A549 treated with dexamethasone at 1 μM for 4 hours (cell line): ENCODE measurements at places on chromosomes 7 and 10. TPM values are rescaled to one million over a fixed set of nuclear protein-coding genes. Genes with fewer than 3 reads are reported as not detected.

NT5C2 gene
- total RNA-seq: 67.0 to 80.0 TPM (median 71.9 TPM) in 5 replicates

LRRD1 gene
- total RNA-seq: not detected in 5 replicates

PIK3AP1 gene
- 0.50 to 0.84 TPM (median 0.57 TPM) in 5 replicates for total RNA-seq

RAMP3 gene
- total RNA-seq: not detected in 5 replicates

CALHM3 gene
- 0.22 to 0.42 TPM (median 0.31 TPM) in 5 replicates for total RNA-seq

SEMA3D gene
- 0.04 to 0.10 TPM (median 0.07 TPM) in 5 replicates for total RNA-seq

ZMIZ1 gene
- 28.4 to 44.8 TPM (median 42.8 TPM) in 5 replicates for total RNA-seq

OPN1SW gene
- not detected in 5 replicates for total RNA-seq

LRRC4 gene
- total RNA-seq: not detected in 5 replicates

NAT16 gene
- 0.09 to 0.21 TPM (median 0.12 TPM) in 5 replicates for total RNA-seq

KLF14 gene
- total RNA-seq: 0.02 to 0.05 TPM in 2 of 5 replicates, not detected in the others

UCN3 gene
- not detected in 5 replicates for total RNA-seq
